Spinal cord (tissue), 10 donors: ENCODE measurements at places on chromosomes 16 and 17. TPM values are rescaled to one million over a fixed set of nuclear protein-coding genes. Genes with fewer than 3 reads are reported as not detected.

The POLR3K gene
- 4.6 TPM for total RNA-seq

The RPL13 gene
- 1,019 TPM for total RNA-seq

The ERN2 gene
- total RNA-seq: 3.0 TPM

The CX3CL1 gene
- 20.1 TPM for total RNA-seq

The CDH3 gene
- 9.3 TPM for total RNA-seq

The VMO1 gene
- 2.0 TPM for total RNA-seq

The MRM1 gene
- 4.2 TPM for total RNA-seq

The TRPV3 gene
- total RNA-seq: 5.4 TPM

The AFMID gene
- total RNA-seq: 29.8 TPM

The MRPL12 gene
- total RNA-seq: 10.7 TPM

The ST6GALNAC1 gene
- total RNA-seq: 3.3 TPM

The TBC1D3C gene
- total RNA-seq: not detected

The DBNDD1 gene
- total RNA-seq: 6.0 TPM

The WNT9B gene
- 0.99 TPM for total RNA-seq

The C16orf92 gene
- not detected for total RNA-seq

The HOXB6 gene
- total RNA-seq: 20.2 TPM

The CCL4L2 gene
- 3.1 TPM for total RNA-seq

The CA4 gene
- 2.1 TPM for total RNA-seq

The C17orf107 gene
- 1.9 TPM for total RNA-seq

The KRTAP9-6 gene
- total RNA-seq: not detected

The MMD gene
- 37.4 TPM for total RNA-seq
